GM18507 (cell line): ENCODE measurements at places on chromosomes 12 and 14.

- no peak for DNase-seq
Observed at GRCh38 chr12:31658471-31659086, 909 bp upstream of the ETFBKMT start.

DNA sequence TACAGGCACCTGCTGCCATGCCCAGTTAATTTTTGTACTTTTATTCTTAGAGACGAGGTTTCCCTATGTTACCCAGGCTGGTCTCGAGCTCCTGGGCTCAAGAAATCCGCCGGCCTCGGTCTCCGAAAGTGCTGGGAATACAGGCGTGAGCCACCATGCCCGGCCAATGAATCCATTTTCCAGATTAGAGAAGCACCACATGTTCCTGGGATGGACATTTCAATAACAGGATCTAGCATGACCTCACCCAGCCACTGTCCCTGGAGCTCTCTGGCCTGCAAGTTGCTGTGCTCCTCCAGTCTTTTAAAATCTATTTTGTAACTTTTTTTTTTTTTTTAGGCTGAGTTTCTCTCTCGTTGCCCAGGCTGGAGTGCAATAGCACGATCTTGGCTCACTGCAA lies 2.2 kb downstream of the GPR132 start:
- no peak for DNase-seq

DNA sequence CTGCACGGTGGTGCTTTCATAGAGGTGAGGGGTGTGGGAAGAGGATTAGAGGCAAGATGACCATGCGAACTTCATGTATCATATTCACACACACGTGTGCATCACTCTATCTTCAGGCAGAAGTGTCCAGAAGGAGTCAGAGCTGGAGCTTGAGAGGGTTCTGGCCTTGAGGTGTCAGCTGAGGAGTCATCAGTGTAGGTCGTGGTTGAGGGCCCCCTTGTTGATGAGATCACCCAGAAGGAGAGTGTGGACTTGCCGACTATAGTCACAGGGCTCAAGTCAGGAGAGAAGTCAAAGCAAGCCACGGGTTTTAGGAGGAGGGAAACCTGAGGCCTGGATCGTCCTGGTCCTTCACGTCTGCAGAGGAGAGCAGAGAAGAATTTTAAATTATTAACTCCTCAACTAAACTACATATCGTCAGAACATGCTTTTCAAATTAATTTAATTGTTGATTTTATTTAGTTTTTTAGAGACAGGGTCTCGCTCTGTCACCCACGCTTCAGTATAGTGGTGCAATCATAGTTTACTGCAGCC lies 25.4 kb downstream of the EML1 start:
- DNase-seq = no peak

- DNase-seq = no peak
Observed at GRCh38 chr12:22539055-22539454, 5.3 kb downstream of the C2CD5 start.
